ENCODE measurements at places on chromosomes 1 and 21.

DNA sequence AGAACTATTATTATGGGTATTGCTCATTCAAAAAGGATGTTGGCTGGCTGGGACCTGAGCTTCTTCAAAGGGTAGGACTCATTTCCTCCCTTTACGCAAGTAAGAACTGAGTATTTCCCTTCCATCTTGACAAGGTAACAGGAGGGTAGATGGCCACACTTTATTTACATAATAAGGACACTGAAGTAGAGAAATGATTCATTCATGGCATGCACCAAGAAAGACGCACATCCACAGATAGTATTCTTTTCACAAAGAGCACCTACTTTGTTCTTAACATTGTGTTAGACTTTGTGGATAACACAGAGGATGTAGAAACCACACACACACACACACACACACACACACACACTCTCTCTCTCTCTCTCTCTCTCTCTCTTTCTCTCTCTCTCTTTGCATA, 82.9 kb downstream of the FAM78B start:
- no peak for DNase-seq

DNA sequence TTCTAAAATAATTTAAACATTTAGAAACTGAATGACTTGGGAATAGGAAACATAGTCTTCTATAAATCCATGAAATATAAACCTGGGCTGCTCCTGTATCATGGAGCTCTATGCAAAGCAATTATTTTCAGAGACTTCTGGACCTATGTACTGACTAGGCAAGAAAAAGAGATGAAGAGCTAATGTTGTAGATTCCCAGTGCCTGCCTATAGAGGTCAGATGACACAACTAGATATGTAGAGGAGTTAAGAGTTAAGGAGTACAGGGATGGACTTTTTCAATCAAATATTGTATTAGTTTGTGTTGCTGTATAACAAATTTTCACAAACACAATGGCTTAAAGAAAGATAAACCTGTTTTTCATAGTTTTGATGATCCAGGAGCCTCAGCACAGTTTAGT, 1434.5 kb downstream of the KCNT2 start:
- DNase-seq, result no peak

- no peak for DNase-seq
Measured at GRCh38 chr1:230308039-230308438, 118.1 kb downstream of the PGBD5 start.

DNA sequence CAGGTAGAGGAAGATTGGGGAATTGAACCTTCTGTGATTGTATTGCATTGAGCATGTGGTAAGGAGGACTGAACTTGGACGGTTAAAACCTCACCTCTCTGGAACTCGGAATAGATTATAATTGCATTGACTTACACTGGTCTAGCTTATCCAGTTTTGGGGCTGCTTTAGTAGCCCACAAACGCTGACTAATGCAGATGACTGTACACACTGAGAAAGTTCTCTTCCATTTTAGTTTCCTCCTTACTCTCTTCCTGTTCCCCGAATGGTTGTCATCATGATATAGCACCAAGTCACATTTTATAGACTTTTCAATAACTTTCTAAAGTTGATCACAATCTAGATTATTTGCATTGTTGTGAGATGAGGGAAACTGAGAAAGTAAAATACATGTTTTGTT, 78.2 kb downstream of the NFIA start:
- DNase-seq, result no peak

- no peak for DNase-seq
Measured at GRCh38 chr1:50704126-50704525, 255.9 kb downstream of the FAF1 start.

- no peak for DNase-seq
Measured at GRCh38 chr1:167489571-167490340, 28.6 kb downstream of the CD247 start.

DNA sequence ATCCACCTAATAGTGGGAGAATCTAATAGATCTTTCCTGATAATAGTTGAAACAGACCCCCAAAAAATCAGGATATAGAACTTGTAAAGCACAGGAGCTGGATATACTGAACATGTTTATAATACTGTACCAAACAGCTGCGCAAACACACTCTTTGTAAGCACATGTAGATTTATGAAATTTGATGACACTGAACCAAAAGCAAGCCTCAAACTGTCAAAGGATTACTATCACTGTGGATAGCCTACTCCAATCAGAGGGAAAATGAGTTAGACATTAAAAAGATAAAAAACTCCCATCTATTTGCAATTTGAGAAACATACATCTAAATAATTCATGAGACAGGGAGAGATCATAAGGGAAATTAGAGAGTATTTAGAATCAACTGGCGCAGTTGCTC, 26.1 kb downstream of the RCAN3 start:
- no peak for DNase-seq

- DNase-seq, result no peak
Measured at GRCh38 chr1:12246584-12246983, 16.8 kb downstream of the VPS13D start.

DNA sequence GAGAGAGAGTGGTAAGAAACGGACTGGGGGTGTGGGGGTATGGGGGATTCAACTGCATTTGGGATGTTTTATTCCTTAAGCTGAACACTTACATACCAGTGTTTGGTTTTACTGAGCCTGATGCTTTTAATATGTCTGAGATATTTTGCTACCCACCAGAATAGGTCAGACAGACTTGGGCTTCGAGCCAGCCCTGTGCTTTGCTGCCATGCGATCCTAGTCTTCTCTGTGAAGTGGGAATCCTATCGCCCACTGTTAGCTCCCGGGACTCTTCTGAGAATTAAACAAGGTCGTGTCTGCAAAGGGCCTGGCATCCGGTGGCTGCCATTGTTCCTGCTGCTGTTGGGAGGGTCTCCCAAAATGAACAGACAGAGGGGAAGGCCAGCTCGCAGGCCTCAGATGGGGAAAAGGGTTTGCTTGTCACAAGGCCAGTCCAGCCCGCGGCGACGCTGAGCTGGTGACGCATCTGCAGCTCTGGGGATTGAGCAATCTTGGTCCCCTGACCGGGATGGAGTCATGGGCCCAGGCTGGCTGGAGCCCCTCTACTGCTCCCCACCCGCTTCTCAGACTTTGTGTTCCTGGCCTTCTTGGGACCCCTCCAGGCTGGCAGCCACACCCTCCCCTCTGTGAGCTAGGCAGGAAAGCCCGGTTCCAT, 26.9 kb upstream of the ECE1 start:
- no peak for DNase-seq

GRCh38 chr21:14863745-14864210, 201.0 kb downstream of the NRIP1 start:
- no peak for DNase-seq
